IPS-NIHi11 (cell line): ENCODE measurements at places on chromosomes 7 and 10.
A peak's percentile ranks its signal among the peaks of the same experiment; 100 is the strongest.

DNA sequence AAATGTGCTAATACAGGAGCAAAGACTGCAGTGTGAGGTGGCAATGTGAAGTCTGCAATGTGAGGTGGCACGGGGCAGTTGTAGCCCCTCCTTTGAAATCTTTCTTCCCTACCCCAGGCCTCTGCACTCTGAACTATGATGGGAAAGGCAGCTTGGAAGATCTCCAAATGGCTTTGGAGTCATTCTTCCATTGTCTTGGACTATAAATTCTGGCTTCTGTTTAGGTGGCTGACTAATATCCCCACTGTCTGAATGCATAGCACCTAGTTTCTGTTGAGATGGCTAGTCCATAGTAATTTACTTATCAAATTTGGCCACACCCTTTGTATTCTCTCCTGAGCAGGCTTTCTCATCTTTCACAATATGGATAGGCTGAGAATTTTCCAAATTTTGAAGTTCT is 175.0 kb downstream of the CFTR start:
- no peak for DNase-seq

DNA sequence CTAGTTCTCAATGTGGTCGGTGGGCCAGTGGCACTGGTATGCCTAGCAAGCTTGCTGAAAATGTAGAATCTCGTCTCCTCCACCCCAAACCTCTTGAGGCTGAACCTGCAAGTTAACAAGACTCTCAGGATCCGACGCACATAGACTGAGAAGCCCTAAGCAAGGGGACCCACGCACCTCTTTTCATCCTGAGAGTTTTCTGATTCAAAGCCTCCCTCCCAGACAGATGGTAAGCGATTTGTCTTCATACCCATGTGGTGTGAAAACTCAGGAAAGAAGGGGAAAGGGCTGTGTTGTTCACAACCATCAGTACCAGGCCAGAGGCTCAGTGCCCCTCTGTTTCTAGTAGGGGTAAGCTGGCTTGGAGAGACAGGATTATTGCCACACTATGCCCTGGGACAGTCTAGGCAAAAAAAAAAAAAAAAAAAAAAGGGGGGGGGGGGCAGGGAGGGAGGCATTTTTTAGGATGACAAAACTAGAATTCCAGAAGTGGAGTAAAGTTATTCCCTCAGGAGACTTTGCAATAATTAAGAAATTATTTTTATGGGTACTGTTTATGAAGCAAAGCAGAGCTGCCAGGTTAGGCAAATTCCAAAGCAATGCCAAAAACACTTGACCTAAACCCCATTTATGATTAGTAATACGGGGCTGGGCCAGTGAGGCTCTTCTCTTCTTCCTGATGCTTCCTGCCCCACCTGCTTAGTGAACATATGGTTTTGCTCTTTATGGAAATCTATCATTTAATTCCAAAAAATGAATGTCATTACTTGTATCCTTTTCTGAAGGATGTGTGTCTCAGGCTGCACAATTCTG is 117.6 kb upstream of the PDLIM1 start:
- no peak for DNase-seq

GRCh38 chr10:114607358-114607998 is 50.6 kb downstream of the ABLIM1 start:
- DNase-seq: no peak

DNA sequence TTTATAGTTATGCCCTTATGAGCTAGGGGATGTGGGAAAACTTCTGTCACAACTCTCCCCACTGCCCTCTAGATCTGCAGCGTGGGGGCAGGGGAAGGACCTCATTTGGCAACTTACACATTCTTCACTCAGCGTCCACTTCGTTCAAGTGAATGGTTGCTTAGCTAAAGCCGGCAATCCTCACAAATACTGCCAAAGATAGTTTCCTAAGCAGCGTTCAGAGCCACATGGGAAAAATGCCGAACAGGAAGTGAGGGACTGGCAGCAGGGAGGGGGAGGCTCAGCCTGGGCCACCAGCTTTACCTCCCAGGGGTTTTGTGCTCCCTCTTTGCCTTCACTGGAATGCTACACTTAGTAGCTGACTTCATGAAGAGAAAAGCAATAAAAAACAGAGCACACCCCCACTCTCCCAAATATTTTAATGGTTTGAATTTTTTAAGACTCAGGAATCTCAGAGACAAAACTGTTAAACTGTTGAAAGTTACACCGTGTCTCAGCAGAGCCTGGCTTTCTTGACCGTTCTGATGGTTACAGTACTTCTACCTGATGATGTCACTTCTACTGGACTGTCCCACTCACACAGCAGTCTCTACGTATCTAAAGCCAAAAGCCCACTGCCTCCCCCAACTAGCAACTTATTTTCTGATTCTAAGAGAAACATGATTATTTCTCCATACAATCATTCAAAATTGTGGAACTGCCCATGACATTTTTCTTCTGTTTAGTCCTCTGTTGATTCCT is 10.4 kb downstream of the GRM3 start:
- DNase-seq: peak; percentile 14

DNA sequence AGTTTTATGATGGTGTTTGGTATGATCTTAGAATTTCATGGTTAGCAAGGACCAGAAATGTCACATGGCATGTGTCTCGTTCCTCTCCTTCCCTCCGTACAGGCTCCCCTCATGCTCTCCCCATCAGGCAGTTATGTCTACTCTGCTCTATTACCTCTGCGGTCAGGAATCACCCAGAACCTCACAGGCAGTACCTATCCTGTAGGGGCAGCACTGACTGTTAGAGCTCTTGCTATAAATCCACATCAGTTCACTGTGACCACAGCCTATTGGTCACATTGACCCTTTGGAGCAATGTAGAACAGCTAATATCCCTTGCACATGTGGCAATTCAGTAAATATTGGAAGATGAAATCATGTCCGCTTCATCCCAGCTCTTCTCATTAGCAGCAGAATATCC is 151.8 kb downstream of the WNT2 start:
- peak; percentile 27 for DNase-seq

GRCh38 chr10:8174762-8175161 is 120.3 kb downstream of the GATA3 start:
- DNase-seq: peak; percentile 68

DNA sequence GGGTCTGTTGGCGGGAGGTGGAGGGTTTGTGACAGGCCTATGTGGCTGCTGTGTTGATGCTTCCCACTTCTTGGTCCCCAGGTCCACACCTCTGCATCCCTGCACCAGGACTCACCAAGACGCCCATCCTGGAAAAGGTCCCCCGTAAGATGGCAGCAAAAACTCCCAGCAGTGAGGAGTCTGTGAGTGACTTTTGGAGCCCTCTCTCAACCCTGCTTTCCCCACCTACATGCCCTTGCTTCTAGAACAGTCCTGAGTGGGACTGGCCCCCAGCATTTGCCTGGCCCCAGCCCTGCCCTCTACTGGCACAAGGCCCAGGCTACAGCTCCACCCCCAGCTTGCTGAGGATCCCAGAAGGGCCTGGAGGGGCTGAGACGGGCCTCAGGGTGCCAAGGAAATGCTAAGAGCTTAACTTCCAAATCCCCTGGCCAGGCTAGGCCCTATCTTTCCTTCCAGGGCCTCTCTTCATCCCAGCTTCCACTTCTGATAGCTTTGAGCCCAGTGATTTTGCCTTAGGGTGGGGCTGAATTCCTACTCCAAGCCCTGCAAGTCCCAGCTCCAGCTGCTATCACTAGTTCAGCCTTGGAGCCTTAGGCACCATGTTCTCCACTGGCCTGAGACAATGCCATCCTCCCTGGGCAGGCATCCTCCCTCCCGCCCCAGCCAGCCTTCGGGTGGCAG is 2.7 kb downstream of the CHAT start:
- DNase-seq: no peak

GRCh38 chr7:140225562-140226249 is 48.9 kb upstream of the KDM7A start:
- no peak for DNase-seq

DNA sequence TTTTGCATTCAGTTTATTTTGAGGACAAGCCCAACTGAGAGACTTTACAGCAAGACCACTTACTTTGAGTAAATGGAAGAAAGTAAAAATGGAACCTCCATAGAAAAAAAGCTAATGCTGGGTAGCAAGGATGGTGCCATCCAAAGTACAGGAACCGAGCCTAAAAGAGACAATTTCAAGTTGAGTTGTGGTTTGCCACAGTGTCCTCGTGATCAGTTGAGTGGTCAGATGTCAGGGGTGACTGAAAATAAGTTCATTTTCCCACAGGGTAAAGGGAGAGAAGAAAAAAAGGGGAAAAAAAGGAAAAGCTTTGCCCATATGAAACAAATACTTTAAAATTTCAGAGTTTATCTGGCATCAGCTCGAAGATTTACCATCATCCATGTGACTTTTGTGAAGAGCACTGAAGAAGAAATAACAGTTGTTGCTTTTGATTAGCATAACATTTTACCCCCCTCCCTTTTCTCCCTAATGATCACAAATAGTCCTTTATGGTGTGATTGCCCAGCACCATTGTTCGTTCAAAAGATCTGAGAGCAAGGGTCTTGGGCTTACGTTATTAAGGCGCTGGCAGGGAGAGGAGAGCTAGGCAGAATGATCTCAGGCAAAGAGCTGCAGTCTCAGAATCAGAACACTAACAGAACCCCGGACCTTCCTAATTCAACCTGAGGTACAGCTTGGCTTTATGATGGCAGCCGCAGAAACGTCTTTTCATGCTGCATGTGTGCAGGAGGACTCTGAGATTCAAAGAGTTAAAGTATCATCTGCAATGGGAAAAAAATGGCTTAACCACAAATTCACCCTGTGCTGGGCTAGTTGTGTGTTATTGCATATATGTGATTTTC is 338.1 kb downstream of the RNLS start:
- no peak for DNase-seq

DNA sequence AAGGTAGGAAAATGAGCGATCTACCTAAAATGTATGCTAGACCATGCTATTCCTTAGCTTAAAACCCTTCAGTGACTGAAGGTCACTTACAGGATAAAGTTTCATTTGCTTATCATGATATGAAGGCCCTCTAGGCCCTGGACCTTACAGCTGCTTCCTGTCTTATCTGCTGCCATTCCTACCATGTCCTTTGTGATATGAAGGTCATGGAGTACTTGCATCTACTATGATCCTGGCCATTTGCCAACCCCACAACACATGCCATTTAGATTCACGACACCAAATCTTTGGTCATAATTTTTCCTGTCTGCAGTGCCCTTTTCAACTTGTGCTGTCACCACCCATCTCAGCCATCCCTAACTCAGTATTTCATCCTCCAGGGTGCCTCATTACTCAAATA is 181.8 kb upstream of the MDFIC start:
- DNase-seq: no peak

- DNase-seq: no peak
Observed at GRCh38 chr7:139580435-139580834, 57.0 kb downstream of the CLEC2L start.

DNA sequence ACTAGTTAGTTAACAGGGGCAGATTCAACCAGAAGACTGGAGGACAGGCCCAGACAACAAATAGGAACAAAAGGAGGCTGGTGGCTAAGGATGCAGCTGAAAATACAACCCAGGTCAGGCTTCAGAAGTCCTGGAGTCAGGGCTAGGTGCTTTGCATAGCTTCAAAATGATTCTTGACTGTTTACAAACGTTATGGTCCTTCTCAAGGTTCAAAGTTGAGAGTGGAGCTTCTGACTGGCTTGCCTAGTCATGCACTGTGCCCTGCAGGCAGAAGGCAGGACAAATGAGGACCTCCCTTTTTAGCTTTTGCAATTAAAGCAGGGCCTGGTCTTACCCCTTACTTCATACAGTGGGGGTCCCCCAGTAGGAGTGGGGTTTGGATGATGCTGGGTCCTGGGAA is 4.4 kb upstream of the CDH23 start:
- DNase-seq: no peak

GRCh38 chr7:158560386-158560785 is 27.2 kb downstream of the PTPRN2 start:
- no peak for DNase-seq

- peak; percentile 24 for DNase-seq
Observed at GRCh38 chr7:158395780-158396278, 191.8 kb downstream of the PTPRN2 start.

DNA sequence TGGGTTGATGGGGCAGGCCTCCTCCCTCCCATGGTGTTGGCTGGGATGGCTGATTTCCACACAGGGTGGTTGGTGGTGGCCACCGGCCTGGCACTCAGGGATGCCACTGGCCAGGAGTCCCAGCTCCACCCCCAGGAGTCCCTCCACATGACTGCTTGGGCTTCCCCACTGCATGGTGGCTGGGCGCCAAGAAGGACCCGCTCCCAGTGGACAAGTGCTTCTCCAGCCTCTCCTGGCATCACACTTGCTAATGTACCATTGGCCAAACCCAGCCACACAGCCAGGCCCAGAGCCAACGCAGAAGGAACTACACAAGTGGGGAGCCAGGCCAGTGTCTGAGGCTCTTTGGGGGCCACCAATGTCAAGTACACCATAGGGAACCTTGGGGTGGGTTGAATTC is 73.6 kb upstream of the DNAAF5 start:
- DNase-seq: no peak

DNA sequence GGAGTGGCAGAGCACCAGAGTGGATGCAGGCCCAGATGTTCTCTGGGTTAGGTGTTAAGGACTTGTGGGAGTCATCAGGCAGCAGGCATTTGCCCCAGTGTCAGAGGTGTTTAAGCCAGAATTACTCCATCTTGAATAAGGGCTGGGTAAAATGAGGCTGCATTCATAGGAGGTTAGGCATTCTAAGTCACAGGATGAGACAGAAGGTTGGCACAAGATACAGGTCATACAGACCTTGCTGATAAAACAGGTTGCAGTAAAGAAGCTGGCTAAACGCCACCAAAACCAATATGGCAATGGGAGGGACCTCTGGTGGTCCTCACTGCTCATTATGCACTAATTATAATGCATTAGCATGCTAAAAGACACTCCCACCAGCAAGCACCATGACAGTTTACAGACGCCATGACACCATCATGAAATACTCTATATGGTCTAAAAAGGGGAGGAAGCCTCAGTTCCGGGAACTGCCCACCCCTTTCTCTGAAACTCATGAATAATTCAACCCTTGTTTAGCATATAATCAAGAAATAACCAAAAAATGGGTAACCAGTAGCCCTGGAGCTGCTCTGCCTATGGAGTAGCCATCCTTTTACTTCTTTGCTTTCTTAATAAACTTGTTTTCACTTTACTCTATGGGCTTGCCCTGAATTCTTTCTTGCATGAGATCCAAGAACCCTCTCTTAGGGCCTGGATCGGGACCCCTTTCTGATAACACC is 882 bp upstream of the LRRC61 start:
- no peak for DNase-seq

DNA sequence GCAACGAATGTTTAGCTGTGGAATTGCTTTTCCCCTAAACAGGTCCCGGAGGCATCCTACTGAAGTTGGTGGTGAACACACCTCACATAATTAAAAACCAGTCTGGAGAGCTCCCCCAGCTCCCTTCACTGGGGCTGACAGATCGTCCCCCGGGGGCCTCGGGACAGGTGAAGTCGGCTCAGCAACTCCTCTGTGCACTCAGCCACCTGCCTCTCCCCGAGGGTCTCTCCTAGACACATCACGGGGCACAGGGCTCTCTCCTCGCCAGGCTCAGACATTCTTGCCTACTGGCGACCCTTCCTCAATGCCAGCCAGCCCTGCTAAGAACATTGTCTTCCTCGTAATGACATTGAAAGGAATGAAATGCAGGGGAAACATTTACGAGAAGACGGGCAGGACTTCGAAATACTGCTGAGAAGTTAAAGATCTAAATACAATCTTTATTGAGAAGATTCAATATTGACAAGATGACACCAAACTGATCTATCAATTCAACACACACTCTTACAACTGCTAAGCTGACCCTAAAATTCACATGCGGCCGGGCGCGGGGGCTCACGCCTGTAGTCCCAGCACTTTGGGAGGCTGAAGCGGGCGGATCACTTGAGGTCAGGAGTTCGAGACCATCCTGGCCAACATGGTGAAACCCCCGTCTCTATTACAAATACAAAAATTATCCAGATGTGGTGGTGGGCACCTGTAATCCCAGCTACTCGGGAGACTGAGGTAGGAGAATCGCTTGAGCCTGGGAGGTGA is 88.1 kb upstream of the DNAAF5 start:
- no peak for DNase-seq
